ENCODE measurements at places on chromosomes 5 and 9.

- no peak for DNase-seq
Observed at GRCh38 chr5:82889088-82889487, 188.1 kb downstream of the TMEM167A start.

DNA sequence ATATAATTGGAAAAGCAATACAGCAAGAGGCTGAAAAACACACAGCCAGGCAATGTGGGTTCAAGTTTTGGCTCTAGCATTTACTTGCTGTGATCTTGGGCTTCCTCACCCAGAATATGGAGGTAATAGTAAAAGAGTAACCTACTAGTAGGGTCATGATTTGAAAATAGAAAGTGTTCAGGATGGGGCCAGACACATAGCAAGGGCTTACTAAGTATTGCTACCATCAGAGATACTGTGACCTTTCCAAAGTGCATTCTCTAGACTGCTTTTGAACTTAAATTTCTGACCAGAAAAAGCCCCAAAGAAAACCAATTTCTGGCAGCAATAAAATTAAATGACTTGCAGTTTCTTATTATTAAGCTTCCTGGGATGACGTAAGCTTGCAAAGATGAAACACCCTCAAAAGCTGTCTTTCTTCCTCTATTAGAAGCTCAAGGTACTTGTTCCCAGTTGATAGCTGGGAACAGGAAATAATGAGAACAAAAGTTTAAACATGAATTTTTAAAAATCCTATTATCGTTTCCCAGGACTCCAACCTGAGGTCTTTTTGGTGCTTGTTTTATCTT, 20.3 kb downstream of the SLC45A2 start:
- no peak for DNase-seq

GRCh38 chr5:171593401-171593800, 174.0 kb downstream of the FGF18 start:
- no peak for DNase-seq

GRCh38 chr5:178349075-178349511, 116.5 kb upstream of the PHYKPL start:
- DNase-seq = no peak

- DNase-seq = no peak
Observed at GRCh38 chr9:91503673-91504081, 80.0 kb upstream of the NFIL3 start.
